ENCODE measurements at places on chromosomes 6 and 20. TPM values are rescaled to one million over a fixed set of nuclear protein-coding genes. Genes with fewer than 3 reads are reported as not detected.

SMPD2 gene
- polyA plus RNA-seq = 8.0 TPM

PRR18 gene
- not detected for polyA plus RNA-seq

HLA-DQA2 gene
- polyA plus RNA-seq = not detected

ADGRF1 gene
- polyA plus RNA-seq = not detected

BNIP5 gene
- polyA plus RNA-seq = not detected

CRISP3 gene
- polyA plus RNA-seq = not detected

SEC63 gene
- 30.1 TPM for polyA plus RNA-seq

CASS4 gene
- not detected for polyA plus RNA-seq

NPEPL1 gene
- polyA plus RNA-seq = 81.9 TPM

HLA-B gene
- 9.4 TPM for polyA plus RNA-seq

BYSL gene
- polyA plus RNA-seq = 19.6 TPM

BPIFA1 gene
- polyA plus RNA-seq = not detected

ZBTB9 gene
- polyA plus RNA-seq = 7.7 TPM

TBX18 gene
- not detected for polyA plus RNA-seq

GCLC gene
- polyA plus RNA-seq = 17.7 TPM

FRMD1 gene
- polyA plus RNA-seq = not detected

SRSF6 gene
- 225 TPM for polyA plus RNA-seq

RRAGD gene
- 32.2 TPM for polyA plus RNA-seq

SOX18 gene
- polyA plus RNA-seq = 0.12 TPM

LCA5 gene
- 13.2 TPM for polyA plus RNA-seq

SNX9 gene
- polyA plus RNA-seq = 7.0 TPM

ZFP57 gene
- not detected for polyA plus RNA-seq

DNMT3B gene
- polyA plus RNA-seq = 9.0 TPM

HRH3 gene
- 2.8 TPM for polyA plus RNA-seq

AGER gene
- 7.5 TPM for polyA plus RNA-seq

COL9A3 gene
- polyA plus RNA-seq = 1.0 TPM

DZANK1 gene
- polyA plus RNA-seq = 10.6 TPM

EPPIN gene
- not detected for polyA plus RNA-seq

FAM110A gene
- 8.0 TPM for polyA plus RNA-seq

ACSS1 gene
- 0.14 TPM for polyA plus RNA-seq

EEF1A2 gene
- polyA plus RNA-seq = 208 TPM

HTR1E gene
- polyA plus RNA-seq = 0.22 TPM

HSPA1L gene
- 2.6 TPM for polyA plus RNA-seq

KIF16B gene
- 3.8 TPM for polyA plus RNA-seq

KHDRBS2 gene
- 28.5 TPM for polyA plus RNA-seq

ZNF391 gene
- polyA plus RNA-seq = 2.5 TPM

All from neural cell (in vitro differentiated cells).